ENCODE measurements at places on chromosomes 3 and 15.

GRCh38 chr3:9195390-9195789 lies 54.1 kb downstream of the SRGAP3 start:
- no peak for DNase-seq

- DNase-seq, result no peak
Measured at GRCh38 chr15:35555244-35555643, 9.3 kb upstream of the DPH6 start.

DNA sequence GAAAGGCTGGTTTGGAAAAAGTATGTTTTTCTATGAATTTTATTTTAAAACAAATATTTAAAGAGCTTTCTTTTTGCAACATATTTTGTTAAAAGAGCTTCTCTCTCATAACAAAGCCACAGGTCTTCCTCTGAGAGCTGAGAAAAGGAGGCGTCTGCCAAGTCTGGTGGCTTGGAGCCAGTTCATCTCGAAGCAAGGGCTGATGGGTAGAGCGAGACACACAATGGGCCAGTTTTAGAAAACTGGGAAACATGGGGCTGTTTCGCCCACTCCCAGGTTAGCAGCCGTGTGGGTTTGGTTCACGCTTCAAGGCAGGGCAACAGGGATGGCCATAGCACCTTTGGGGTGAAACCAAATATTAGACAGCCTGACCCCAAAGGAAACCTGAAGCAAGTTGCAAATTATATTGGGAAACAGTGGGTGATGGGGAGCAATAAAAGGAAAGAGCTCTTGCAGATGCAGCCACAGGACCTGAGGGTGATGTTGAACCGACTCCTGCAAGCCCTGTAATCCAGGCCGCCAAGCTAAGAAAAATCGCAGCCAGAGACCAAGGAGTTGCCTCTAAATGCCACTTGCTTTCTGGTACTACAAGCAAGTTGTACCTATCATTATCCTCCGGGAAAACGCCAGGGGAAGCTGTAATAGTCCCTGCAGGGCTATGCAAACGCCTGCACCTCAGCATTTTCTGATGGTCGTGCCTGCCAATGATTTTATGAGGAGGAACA lies 88.4 kb upstream of the GALNT15 start:
- DNase-seq, result no peak

DNA sequence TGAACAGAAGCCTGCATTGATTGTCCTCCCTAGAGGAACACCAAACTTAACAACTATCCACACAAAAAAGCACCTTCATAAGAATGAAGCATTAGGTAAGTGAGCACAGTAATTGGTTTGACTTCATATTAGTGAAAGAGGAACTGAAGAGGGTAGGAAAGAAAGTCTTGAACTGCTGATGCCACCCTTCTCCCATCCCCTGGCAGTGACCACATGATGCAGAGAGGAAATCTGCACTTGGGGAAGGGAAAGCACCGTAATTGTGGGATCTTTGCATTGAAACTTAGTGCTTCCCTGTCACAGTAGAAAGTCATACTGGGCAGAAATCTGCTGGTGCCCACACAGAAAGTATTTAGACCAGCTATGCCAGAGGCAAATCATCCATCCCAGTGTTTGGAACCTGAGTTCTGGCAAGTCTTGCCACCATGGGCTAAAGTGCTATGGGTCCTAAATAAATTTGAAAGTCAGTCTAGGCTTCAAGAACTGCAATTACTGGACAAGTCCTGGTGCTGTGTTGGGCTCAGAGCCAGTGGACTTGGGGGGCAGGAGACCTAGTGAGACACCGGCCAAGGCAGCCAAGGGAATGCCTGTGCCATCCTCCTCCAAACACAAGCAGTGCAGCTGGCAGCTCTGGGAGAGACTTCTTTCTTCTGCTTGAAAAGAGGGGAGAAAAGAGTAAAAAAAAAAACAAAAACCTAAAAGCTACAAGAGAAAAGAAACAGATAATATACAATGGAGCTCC lies 63.6 kb downstream of the SLC15A2 start:
- no peak for DNase-seq

- DNase-seq, result no peak
Measured at GRCh38 chr3:193824365-193824764, 231.4 kb downstream of the OPA1 start.

DNA sequence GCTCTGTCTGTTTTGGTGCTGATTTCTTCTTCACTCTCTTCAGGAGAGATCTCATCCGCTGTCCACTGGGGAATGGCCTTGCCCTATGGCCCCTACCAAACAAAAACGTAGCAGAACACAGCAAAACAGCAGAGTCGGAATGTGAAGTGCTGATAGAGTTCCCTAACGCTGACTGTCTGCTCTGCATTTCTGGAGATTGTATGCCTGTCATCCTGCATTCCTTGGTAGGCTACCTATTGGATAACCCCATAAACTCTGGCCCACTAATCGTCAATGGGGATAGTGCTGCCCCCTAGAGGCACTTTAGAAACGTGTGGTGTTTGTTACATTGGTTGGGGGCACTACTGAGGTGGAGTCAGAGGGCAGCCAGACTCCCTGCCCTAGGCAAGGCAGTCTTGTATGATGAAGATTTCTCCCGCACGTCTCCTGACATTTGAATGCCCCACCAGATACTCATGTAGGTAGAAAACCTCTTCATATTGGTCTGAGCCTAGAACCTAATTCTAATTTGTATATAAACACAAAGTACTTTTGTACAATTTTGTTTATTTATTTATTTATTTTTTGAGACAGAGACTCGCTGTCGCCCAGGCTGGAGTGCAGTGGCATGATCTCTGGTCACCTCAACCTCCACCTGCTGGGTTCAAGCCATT lies 15.6 kb upstream of the MAGEF1 start:
- peak; percentile 53 for DNase-seq

All from stimulated activated CD4-positive, alpha-beta T cell treated with anti-CD3 and anti-CD28 coated beads, Interleukin-4, amount 100 ng/mL, for 24 hours (primary cell).